Colonic mucosa (tissue), 4 donors: ENCODE measurements at places on chromosomes 7 and 10. TPM values are rescaled to one million over a fixed set of nuclear protein-coding genes. Genes with fewer than 3 reads are reported as not detected.

Gene SUGCT
- 15.1 TPM for total RNA-seq

Gene CCL26
- 0.91 TPM for total RNA-seq

Gene MEOX2
- 0.69 TPM for total RNA-seq

Gene DRGX
- total RNA-seq = not detected

Gene PLAC9
- 6.0 TPM for total RNA-seq

Gene SPDYE1
- total RNA-seq = not detected

Gene CLCN1
- total RNA-seq = not detected

Gene NPSR1
- total RNA-seq = 1.0 TPM

Gene HDAC9
- 8.7 TPM for total RNA-seq

Gene GRID2IP
- 0.37 TPM for total RNA-seq

Gene PAOX
- 3.5 TPM for total RNA-seq

Gene SEMA3E
- 1.2 TPM for total RNA-seq

Gene FAM25G
- total RNA-seq = not detected

Gene GATA3
- 0.48 TPM for total RNA-seq

Gene HYAL4
- total RNA-seq = not detected

Gene NUTM2E
- total RNA-seq = not detected

Gene WNT16
- 0.11 TPM for total RNA-seq

Gene FAM13C
- total RNA-seq = 2.5 TPM

Gene HSPA12A
- 7.0 TPM for total RNA-seq

Gene LDB3
- 4.7 TPM for total RNA-seq

Gene FAM131B
- total RNA-seq = 1.8 TPM

Gene PALD1
- 1.3 TPM for total RNA-seq

Gene CCDC7
- total RNA-seq = 9.9 TPM

Gene PKD2L1
- total RNA-seq = 0.50 TPM

Gene SH2B2
- total RNA-seq = 3.1 TPM

Gene PRDX3
- 147 TPM for total RNA-seq

Gene SCART1
- 1.6 TPM for total RNA-seq

Gene CALML5
- not detected for total RNA-seq

Gene PAPOLB
- not detected for total RNA-seq

Gene NKX1-2
- 0.07 TPM for total RNA-seq
